ENCODE measurements at places on chromosomes 5 and 9.

DNA sequence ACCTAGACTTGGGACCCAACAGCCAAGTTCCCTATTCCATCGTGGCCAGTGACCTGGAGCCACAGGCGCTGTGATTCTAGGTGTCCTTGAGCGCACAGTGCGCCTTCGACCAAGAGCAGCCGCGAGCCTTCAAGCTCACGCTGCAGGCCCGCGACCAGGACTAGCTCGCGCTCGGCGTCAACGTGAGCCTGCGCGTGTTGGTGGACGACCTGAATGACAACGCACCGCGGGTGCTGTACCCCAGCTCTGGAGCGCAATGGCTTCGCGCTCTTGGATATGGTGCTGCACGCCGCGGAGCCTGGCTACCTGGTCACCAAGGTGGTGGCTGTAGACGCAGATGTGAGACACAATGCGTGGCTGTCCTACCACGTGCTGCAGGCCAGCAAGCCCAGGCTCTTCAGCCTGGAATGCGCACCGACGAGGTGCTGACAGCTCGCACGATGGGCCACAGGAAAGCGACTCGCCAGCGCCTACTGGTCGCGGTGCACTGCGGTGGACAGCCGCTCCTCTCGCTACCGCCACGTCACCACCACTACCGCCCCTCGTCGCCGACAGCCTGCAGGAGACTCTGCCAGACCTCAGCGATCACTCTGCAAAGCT, 11.4 kb downstream of the PCDHGA12 start:
- DNase-seq, result no peak

DNA sequence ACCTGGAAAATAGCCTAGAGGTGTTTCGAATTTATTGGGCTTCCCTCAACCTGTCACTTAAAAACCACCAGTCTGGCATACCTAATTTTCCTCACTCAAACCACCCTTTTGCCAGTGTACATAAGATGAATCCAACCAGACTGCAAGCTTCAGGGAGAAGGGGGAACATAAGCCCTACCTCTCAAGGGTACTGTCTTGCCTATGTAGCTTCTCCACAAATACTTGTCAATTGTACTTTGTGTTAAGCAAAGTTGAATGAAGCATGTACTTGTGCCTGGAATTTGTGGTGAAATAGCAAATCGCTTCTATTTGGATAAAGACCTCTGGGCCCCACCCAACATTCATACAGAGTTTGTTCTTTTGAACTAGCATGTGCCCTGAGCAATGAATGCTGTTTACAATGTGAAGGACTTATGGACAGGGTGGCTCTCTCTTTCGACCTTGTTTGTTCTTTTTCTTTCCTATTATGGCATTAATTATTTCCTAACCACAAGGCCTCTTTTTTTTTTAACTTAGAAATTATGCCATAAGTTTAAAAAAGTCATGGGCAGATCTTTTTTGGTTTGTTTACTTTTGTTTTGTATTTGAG, 580.2 kb downstream of the EBF1 start:
- no peak for DNase-seq

DNA sequence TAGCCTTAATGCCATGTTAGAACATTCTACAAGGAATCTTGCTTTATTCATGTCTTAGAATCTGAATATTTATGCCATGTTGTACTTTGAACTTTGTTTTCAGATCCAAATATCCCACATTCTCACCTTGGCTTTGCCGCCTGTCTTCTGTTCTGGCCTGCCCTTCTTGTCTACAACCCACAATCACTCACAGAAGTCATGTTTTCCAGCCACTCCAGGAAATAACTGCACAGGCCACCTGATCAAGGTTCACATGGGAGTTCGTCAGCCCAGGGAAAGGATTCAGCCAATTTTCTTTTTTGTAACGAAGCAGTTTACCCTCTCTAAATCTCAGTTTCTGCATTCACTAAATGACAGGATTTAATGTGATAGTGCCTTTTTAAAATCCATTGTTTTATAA, 70.5 kb downstream of the JAKMIP2 start:
- DNase-seq, result no peak

DNA sequence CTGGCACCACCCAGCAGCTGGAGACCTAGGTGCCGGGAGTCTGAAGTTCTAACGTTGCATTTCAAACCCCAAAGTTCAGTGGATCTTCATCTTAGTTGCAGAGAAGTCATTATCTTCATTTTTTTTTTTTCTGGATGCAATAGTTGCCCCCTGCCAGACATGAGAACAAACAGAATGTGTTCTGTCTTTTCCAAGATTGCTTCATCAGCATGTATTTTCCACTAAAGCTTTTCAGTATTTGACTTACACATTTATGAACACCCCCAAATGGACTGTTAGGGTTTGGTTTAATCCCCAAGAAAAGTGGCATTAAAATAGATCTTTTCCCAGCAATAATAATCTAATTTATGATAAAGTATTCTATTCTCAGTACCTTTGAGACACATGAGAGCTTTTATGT, 135.2 kb upstream of the OSMR start:
- no peak for DNase-seq

- DNase-seq, result no peak
Measured at GRCh38 chr5:56534102-56534829, 281.1 kb upstream of the MAP3K1 start.

GRCh38 chr9:33379666-33380389, 22.5 kb downstream of the AQP7 start:
- no peak for DNase-seq

DNA sequence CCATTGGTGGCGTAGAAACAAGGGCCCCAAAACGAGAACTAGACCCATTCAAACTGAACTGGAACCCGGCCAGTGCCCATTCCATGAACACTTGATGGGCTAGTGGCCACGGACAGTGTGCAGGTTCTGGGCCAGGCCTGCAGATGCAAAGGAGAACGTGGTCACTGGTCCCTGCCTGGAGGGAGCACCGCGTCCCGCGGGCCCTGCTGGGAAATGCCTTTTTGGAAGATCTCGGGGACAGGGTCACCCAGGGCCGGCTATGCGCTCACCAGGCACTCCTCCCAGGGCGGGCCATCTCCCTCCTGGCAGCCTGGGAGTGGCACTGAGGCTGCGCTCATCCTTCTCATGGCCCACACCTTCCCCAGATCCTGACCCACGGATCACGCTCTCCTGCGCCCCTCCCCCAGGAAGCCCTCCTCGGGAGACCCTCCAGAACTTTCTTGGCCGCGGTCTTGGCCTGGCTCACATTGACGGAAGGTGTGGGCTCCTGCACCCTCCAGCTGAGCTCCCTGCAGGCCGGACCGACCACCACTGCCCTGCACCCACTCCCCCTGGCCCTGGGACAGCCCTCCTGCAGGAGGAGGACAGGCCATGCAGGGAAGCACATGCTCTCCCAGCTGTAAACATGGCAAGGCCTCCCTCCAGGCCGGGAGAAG, 2.8 kb upstream of the DIPK1B start:
- DNase-seq, result no peak

DNA sequence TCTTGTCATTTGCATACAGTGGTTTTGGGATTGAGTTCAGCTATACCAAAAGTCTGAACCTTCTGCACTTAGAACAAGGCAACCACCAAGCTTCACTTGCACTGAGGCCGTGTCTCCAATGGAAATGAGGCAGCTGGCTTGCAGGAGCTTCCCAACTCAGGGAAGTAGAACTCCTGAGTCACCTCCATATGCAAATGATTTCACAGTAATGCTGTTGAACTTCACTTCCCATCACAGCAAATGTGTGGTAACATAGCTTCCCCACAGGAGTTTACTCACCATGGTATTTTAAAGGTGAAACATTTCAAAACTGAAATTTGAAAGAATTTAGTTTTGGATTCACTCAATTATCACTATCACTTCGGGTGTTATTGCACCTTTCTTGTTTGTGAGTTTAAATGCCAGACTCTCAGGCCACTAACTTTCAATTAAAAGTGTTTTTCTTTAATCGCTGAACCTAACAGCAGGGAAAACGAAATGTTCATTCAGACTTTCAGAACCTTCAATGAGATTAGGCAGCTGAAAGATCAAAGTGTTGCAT, 9.0 kb downstream of the CD274 start:
- no peak for DNase-seq

- DNase-seq, result no peak
Measured at GRCh38 chr5:67133776-67134175, 62.8 kb downstream of the CD180 start.

GRCh38 chr9:134290603-134291451, 35.4 kb upstream of the RXRA start:
- no peak for DNase-seq

GRCh38 chr5:1140818-1141189, 28.9 kb upstream of the SLC12A7 start:
- no peak for DNase-seq

- DNase-seq, result no peak
Measured at GRCh38 chr9:12853051-12853450, 78.2 kb downstream of the LURAP1L start.

- DNase-seq, result no peak
Measured at GRCh38 chr9:116987721-116988485, 300.8 kb downstream of the TRIM32 start.

- DNase-seq, result no peak
Measured at GRCh38 chr5:102283102-102283797, 12.8 kb downstream of the SLCO4C1 start.

DNA sequence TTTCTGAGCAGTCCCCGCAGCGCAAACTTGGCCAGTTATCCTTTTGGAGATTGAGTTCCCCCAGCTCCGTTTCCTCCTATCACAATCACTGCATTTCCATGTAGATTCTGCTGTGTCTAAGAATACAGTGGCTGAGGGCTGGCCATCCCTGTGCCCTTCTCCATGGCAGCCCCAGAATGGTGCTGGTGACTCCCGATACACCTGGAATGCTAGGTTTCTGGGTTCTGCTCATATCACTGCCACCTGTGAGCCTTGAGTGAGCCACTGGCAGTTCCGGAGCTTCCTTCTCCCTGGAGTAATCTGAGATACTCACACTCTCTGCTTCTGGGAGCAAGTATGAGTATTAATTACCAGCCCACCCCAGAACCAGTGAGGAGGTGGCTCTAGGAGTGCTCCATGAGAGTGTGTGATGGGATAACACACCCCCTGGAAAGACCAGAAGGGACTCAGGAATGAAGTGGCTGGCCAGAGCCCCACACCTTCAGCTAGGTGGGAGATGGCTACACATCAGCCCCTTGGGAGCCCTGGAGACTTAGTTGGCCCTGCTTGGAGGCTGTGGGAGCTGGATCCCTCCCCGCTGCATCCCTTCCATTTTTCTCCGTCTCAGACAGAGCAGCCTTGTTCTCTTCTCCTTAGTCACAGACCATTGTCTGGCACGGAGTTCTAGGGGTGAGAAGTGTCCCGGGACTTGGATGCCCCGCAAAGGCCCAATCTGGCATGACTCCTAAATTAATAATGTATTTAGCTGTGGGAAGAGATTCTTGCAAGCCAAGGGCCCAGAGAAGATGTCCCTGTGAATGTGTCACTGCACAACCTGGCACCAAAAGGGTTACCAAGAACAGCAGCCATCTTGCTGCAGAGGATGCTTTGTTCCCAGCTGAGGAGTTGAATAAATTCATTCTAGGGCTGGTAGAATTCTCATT, 4.9 kb downstream of the PCDHGC5 start:
- DNase-seq, result no peak

DNA sequence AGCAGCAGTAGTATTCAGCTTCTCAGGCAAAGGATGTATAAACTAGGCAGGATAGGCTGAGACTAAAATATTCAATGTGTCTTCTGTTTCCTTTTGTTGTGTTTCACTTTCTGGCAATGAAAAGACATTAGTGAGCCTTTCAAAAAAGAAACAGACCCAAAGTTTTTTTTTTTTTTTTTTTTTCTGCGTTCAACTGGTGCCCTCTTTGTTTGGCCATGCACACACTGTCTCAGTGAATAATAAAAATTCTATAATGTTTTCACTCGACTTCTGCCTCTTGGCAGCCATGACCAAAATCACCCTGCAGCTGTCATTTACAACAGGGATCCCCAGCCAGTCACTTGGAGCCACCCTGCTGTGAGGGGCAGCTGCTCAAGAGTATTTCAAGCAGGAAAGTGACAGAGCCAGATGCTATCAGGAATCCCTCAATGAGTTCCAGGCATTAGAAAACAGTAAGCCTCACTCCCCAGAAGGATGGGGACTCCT, 44.0 kb upstream of the MAN2A1 start:
- DNase-seq, result no peak

DNA sequence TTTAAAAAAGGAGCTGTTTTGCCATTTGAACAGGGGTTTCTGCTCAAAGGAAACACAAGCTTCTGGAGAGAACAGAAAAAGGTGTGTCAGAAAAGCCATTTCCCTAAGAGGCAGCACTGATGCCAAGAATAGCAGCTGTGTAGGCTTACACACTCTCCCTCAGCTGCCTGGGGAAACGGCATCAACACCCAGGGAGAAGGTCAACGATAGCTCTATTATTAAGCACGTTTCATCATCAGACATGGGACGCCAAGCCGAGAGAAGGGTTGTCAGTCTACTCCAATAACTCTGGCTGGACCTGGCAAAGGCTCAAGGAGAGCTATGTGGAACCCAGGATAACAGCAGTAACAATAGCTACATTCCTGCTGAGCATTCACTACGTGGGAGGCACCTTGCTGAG, 314.2 kb downstream of the CDK5RAP2 start:
- DNase-seq, result no peak

- no peak for DNase-seq
Measured at GRCh38 chr5:56024810-56025150, 30.0 kb upstream of the IL6ST start.

- no peak for DNase-seq
Measured at GRCh38 chr5:66299463-66299862, 155.4 kb downstream of the SREK1 start.

DNA sequence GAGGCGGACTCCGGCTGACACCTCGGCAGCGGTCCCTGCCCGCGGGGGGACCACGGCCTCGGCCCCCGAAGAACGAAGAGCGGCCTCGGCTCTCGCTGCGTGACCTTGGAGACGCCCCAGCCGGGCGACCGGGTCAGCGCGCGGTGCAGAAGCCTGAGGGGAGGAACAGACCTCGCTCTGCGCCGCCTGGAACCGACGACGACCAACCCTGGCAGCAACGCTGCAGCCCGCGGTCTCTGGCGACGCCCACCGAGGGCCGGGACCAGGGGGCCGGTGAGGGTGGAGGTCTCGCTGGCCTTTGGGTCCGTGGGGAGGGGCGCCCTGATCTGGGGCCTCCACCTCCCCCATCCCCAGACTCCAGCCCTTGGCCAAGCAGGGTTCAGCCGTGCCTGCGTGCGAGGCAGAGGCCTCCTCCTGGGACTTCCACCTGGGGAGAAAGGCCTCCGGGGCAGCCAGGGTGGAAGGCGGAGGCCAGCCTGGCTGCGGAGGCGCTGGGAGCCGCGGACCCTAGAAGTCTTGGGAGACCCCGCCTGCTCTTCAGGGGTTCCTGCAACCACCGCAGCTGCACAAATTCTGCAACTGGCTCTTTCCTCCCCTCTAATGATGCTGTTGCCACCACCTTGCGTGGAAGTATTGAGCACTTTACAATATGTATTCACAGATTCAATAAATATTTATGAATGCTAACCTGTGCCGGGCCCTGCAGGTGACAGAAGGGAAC, 44.3 kb upstream of the SLC12A7 start:
- no peak for DNase-seq

GRCh38 chr9:16377311-16377710, 493.2 kb downstream of the BNC2 start:
- DNase-seq, result no peak

GRCh38 chr5:34743878-34744277, 87.8 kb downstream of the RAI14 start:
- DNase-seq, result no peak

GRCh38 chr5:127885176-127885575, 182.0 kb downstream of the CCDC192 start:
- no peak for DNase-seq

Measured in thymus (tissue), 14 donors.